ENCODE measurements at places on chromosomes 7 and 10. TPM values are rescaled to one million over a fixed set of nuclear protein-coding genes. Genes with fewer than 3 reads are reported as not detected.
A peak's percentile ranks its signal among the peaks of the same experiment; 100 is the strongest.

DNA sequence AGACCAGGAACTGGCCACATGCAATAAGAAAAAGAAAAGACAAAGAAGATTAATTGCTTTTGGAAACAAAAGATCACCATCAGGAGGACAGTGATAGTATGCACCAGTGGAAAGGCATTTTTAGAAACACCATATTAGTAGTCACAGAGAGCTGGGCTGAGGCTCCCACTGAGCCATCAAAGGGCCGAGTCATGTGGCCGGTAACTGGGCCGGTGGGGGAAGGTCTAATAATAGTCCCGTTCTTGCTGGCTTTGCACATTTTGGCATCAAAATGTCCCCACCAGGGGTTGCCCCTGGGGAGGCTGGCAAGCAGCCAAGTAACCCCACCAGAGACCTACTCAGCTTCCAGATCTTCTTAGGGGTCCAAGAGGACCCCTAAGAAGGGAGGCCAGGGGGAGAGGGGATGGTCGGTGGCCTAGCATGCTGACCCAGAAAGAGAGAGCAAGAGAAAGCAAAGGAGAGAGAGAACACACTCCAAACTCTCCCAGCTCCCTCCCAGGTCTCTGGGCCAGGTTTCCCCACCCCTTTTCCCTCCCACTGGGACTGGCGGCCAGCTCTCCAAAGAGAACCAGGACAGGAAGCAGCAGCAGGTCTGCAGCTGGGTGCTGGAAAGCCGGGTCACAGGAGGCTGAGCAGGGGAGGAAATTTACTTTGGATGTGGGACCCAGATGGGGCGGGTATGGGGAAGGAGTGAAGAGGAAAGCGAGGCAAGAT lies 70.2 kb upstream of the FGFR2 start:
- H3K27me3 ChIP-seq, result no peaks in the 10 kb centered on the region
- no peaks in the 10 kb centered on the region for H3K36me3 ChIP-seq
- no peak overlapping the region for H3K4me3 ChIP-seq
- DNase-seq, result no peak

GRCh38 chr10:121616291-121616690 lies 18.0 kb upstream of the FGFR2 start:
- no peaks in the 10 kb centered on the region for H3K27me3 ChIP-seq
- no peak overlapping the region for H3K4me3 ChIP-seq
- H3K27ac ChIP-seq, result no peak overlapping the region

ZSWIM8 gene
- 109 TPM for total RNA-seq

GRCh38 chr7:20790375-20790774 lies 3.7 kb upstream of the SP8 start:
- H3K4me1 ChIP-seq, result no peaks in the 10 kb centered on the region
- H3K27me3 ChIP-seq, result peaks cover 62% of the 10 kb centered on the region
- no peak overlapping the region for H3K27ac ChIP-seq
- H3K36me3 ChIP-seq, result no peaks in the 10 kb centered on the region

DNA sequence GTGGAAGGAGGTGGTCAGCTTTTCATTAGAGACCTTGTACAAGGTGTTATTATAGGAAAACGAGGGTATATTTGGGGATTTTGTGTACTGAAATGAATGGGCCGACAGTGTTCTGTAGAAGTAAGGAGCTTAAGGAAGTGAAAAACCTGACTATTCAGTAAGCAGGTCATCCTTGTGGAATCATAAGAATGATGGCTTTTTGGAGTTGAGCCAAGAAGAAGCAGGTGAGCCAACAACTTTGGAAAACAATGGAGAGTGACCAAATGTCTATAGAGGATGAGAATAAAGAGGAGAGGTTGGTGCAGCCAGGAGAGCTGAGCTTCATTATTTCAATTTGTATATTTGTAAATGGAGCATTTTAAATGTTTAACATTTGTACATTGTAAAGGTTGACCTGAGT lies 595.7 kb downstream of the CCSER2 start:
- no peak overlapping the region for H3K27ac ChIP-seq
- H3K4me3 ChIP-seq, result no peak overlapping the region
- no peaks in the 10 kb centered on the region for H3K36me3 ChIP-seq
- H3K4me1 ChIP-seq, result no peaks in the 10 kb centered on the region
- H3K27me3 ChIP-seq, result no peaks in the 10 kb centered on the region

- no peak overlapping the region for H3K4me3 ChIP-seq
- no peak for DNase-seq
- no peaks in the 10 kb centered on the region for H3K4me1 ChIP-seq
- no peaks in the 10 kb centered on the region for H3K27me3 ChIP-seq
Measured at GRCh38 chr10:98255146-98255877, 12.7 kb downstream of the LOXL4 start.

GRCh38 chr10:72952642-72953158 lies 1.9 kb downstream of the PLA2G12B start:
- H3K4me3 ChIP-seq, result no peak overlapping the region
- no peaks in the 10 kb centered on the region for H3K36me3 ChIP-seq
- DNase-seq, result no peak
- no peak overlapping the region for H3K27ac ChIP-seq
- no peaks in the 10 kb centered on the region for H3K4me1 ChIP-seq

EDRF1 gene
- 36.3 TPM for total RNA-seq

XPNPEP1 gene
- total RNA-seq, result 61.2 TPM

DNA sequence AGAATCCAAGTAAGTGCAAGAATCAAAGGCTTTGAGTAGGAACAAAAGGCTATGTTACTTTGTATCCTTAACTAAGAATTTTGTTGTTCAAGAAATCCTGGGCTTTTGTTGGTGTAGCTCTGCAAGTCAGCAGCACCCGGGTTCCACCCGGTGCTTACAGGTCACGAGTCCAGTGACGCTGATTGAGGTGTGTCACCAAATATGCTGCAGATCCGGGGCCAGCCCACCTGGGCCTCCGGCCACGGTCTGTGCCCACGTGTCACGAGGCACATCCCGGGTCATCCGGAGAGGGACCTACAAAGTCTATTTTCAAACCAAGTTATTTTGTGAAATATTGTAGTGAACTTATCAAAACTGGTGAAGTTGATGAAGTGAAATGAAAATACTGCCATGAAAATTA lies 103.1 kb downstream of the MGMT start:
- no peaks in the 10 kb centered on the region for H3K4me1 ChIP-seq
- no peak overlapping the region for H3K27ac ChIP-seq
- no peak overlapping the region for H3K4me3 ChIP-seq

PNLIPRP1 gene
- 0.95 TPM for total RNA-seq

DNA sequence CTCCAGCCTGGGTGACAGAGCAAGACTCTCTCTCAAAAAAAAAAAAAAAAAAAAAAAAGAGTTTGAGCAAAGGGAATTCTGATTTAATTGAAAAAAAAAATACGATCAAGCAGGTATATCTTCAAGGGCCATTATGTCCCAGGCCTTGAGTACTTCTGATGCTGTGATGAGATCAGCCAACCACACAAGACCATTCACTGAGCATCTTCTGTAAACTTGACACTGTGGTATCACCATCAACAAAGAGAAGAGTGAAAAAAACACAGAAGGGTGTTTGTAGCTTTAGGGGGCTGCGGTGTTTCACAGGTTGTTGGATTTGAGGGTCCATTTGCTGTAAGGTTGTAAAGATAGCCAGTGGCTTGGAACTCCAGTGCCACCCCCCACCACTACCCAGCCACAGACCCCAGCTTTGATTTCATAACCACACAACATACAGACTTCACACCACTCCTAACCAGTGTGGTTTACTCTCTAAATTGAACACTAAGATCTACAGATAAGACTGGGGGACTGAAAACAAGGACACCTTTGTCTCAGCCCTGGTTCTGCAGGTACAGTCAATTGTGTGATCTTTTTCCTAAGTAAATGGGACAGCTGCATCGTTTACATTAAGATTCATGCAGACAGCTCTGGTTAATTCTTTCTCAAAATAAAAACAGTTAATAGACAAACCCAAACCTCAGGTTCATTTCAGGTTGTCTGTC lies 66.4 kb downstream of the CDC123 start:
- H3K4me3 ChIP-seq, result no peak overlapping the region
- no peaks in the 10 kb centered on the region for H3K36me3 ChIP-seq
- DNase-seq, result no peak

- no peaks in the 10 kb centered on the region for H3K4me1 ChIP-seq
Measured at GRCh38 chr7:132368246-132368900, 207.9 kb downstream of the PLXNA4 start.

DNA sequence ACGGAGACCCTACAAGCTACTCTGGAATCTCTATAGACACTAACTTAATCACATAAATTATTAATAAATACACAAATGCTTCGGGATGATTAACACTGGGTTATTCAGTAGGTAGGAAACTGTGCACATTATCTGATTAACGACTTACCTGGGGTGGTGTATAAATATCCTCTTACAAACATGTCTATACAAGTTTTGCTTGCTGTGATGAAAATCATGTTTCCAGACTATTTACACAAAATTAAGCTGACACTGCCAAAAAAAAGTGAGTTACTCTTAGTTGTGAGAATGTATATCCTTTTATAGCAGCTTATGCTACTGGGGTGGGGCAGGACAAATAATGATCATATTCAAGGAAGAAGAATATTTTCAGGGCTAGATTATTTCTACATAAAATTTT lies 314.6 kb downstream of the C7orf25 start:
- no peak overlapping the region for H3K27ac ChIP-seq
- no peak for DNase-seq
- H3K4me3 ChIP-seq, result no peak overlapping the region

GRCh38 chr10:3820255-3820654 lies 35.2 kb upstream of the KLF6 start:
- no peak overlapping the region for H3K4me3 ChIP-seq
- peaks cover 9% of the 10 kb centered on the region for H3K4me1 ChIP-seq
- no peak for DNase-seq
- H3K27ac ChIP-seq, result peak overlapping the region; percentile 80

AGMO gene
- not detected for total RNA-seq

GRCh38 chr10:36630267-36630666 lies 495.1 kb upstream of the ANKRD30A start:
- no peaks in the 10 kb centered on the region for H3K4me1 ChIP-seq
- H3K4me3 ChIP-seq, result no peak overlapping the region
- no peaks in the 10 kb centered on the region for H3K27me3 ChIP-seq
- H3K27ac ChIP-seq, result no peak overlapping the region
- no peaks in the 10 kb centered on the region for H3K36me3 ChIP-seq

GRCh38 chr10:74728225-74728624 lies 98.2 kb upstream of the KAT6B start:
- no peaks in the 10 kb centered on the region for H3K36me3 ChIP-seq
- H3K4me1 ChIP-seq, result no peaks in the 10 kb centered on the region
- H3K27me3 ChIP-seq, result no peaks in the 10 kb centered on the region
- H3K27ac ChIP-seq, result no peak overlapping the region

GRCh38 chr7:4040109-4040928 lies 641.8 kb upstream of the FOXK1 start:
- H3K27ac ChIP-seq, result no peak overlapping the region
- H3K36me3 ChIP-seq, result no peaks in the 10 kb centered on the region
- no peak for DNase-seq
- no peak overlapping the region for H3K4me3 ChIP-seq
- H3K27me3 ChIP-seq, result no peaks in the 10 kb centered on the region

GRCh38 chr10:61063034-61063433 lies 119.0 kb upstream of the RHOBTB1 start:
- no peaks in the 10 kb centered on the region for H3K4me1 ChIP-seq
- H3K36me3 ChIP-seq, result no peaks in the 10 kb centered on the region
- H3K27ac ChIP-seq, result no peak overlapping the region
- no peak for DNase-seq

DNA sequence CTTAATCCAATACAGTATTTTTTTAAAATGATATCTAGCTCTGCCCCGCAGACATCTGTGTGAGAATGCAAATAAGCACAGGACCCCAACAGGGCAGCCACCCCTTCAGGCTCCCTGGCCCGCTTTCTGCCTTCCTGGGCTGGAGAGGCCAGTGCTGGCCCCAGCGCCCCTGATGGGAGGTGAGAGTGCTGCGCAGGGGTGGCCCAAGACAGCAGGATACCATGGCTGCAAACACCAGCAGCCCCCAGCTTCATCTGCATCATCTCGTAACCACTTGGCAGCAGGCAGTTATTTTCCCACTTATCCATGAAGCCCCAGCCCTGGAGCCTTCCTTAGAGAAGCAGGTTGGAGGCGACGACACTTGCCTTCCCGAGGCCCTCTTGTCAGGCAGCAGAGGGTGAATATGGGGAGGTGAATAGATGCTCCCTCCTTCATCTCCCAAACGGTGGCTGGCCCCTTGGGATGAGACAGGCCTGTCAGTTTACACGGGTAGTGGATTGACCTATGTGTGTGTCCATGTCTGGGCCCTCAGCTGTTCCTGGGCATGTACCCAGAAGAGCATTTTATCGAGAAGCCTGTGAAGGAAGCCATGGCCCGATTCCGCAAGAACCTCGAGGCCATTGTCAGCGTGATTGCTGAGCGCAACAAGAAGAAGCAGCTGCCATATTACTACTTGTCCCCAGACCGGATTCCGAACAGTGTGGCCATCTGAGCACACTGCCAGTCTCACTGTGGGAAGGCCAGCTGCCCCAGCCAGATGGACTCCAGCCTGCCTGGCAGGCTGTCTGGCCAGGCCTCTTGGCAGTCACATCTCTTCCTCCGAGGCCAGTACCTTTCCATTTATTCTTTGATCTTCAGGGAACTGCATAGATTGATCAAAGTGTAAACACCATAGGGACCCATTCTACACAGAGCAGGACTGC lies 71.2 kb downstream of the ALOX5 start:
- H3K36me3 ChIP-seq, result no peaks in the 10 kb centered on the region
- no peaks in the 10 kb centered on the region for H3K4me1 ChIP-seq
- no peak overlapping the region for H3K27ac ChIP-seq
- no peak overlapping the region for H3K4me3 ChIP-seq
- no peaks in the 10 kb centered on the region for H3K27me3 ChIP-seq

GRCh38 chr10:98460837-98461499 lies 14.2 kb upstream of the HPS1 start:
- DNase-seq, result peak; percentile 84
- H3K4me3 ChIP-seq, result no peak overlapping the region
- H3K4me1 ChIP-seq, result peaks cover 17% of the 10 kb centered on the region
- no peaks in the 10 kb centered on the region for H3K27me3 ChIP-seq
- no peaks in the 10 kb centered on the region for H3K36me3 ChIP-seq

- no peak for DNase-seq
- H3K4me1 ChIP-seq, result peaks cover 54% of the 10 kb centered on the region
- H3K27me3 ChIP-seq, result no peaks in the 10 kb centered on the region
- peak overlapping the region; percentile 74 for H3K27ac ChIP-seq
- H3K4me3 ChIP-seq, result no peak overlapping the region
- peaks cover 5% of the 10 kb centered on the region for H3K36me3 ChIP-seq
Measured at GRCh38 chr7:92767437-92767836, 68.9 kb downstream of the CDK6 start.

FKBP14 gene
- total RNA-seq, result 36.0 TPM

DNA sequence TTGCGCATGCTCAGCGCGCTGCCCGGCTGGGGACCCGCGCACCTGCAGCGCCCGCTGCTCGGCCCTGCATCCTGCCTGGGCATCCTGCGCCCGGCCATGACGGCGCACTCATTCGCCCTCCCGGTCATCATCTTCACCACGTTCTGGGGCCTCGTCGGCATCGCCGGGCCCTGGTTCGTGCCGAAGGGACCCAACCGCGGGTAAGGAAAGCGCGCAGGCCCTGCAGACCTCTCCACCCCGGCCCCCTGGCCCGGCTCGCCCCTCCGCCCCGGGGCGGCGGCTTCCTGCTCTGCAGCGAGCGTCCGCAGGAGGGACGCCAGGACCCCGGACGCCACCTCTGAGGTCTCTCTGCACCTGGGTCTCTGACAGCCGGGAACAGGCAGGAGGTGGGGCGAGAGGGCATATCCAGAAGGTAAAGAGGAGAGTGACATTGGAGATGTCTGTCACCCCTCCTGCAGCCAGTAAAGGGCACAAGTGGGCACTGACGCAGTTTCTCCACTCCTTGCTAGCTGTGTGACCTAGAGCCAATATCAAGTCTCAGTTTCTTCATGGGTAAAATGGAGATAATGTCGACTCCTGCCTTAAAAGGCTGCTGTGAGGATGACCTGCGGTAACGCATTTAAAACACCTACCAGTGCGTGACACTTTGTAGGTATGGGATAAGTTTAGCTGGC lies 338 bp downstream of the ATP6V0E2 start:
- H3K27me3 ChIP-seq, result no peaks in the 10 kb centered on the region
- no peak for DNase-seq
- H3K4me3 ChIP-seq, result peak overlapping the region; percentile 88
- H3K36me3 ChIP-seq, result no peaks in the 10 kb centered on the region
- 0 out of 2 replicates have a peak overlapping the region, but pooled peaks have one; percentile 48 for H3K27ac ChIP-seq

All from Panc1 (cell line).